ENCODE measurements at places on chromosomes 12 and 14. TPM values are rescaled to one million over a fixed set of nuclear protein-coding genes. Genes with fewer than 3 reads are reported as not detected.

Gene PLEKHG7
- not detected for total RNA-seq

Gene BEGAIN
- 0.59 TPM for total RNA-seq

Gene LRP1-AS
- not detected for total RNA-seq

Gene MMP19
- total RNA-seq = 2.1 TPM
